ENCODE measurements at places on chromosomes 5 and 9. TPM values are rescaled to one million over a fixed set of nuclear protein-coding genes. Genes with fewer than 3 reads are reported as not detected.

Gene LTC4S
- 5.0 TPM for total RNA-seq

Gene GAPT
- not detected for total RNA-seq

Gene PTGR1
- total RNA-seq, result 53.9 TPM

Gene GPR151
- total RNA-seq, result not detected

Gene VLDLR
- 0.17 TPM for total RNA-seq

Gene SPATA31A5
- not detected for total RNA-seq

Gene FAM169A
- total RNA-seq, result 23.2 TPM

Gene C7
- total RNA-seq, result 0.74 TPM

Gene BARHL1
- not detected for total RNA-seq

Gene NUDT12
- 15.8 TPM for total RNA-seq

Gene SHISAL2B
- not detected for total RNA-seq

Gene DMGDH
- 2.3 TPM for total RNA-seq

Gene LRRC70
- 0.37 TPM for total RNA-seq

Gene MSX2
- total RNA-seq, result 11.3 TPM

Gene BTNL3
- total RNA-seq, result not detected

Gene PCDHGA1
- 0.05 TPM for total RNA-seq

Gene RLN2
- total RNA-seq, result not detected

Gene ITGA2
- total RNA-seq, result 36.6 TPM

Gene RNF183
- total RNA-seq, result 0.12 TPM
